ACHN (cell line): ENCODE measurements at places on chromosomes 3 and 15.
A peak's percentile ranks its signal among the peaks of the same experiment; 100 is the strongest.

DNA sequence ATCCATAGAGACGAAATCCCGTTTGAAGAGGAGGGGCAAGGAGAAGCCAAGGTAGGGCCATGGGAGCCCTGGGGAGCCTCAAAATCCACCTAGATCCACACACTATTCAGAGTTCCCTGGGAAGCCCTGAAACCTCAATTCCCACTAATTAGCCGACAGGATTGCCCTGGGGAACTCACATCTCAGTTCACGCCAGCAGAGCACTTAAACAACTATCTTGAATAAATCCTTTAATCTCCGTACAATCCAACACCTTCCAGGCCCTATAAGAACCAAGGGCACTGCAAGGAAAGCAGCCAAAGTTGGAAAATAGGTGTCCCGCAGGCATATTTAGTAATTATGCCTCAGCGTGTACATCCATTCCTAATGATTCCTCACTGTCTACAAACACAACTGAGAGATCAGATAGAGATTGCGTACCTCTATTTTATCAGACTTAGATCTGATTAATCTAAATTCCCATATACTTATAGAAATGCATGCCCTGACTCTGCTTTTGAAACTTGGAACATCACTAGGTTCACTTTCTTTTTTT, 25.6 kb upstream of the EIF4A2 start:
- no peak for DNase-seq

- DNase-seq, result no peak
Measured at GRCh38 chr3:153370680-153371079, 208.7 kb downstream of the RAP2B start.

- no peak for DNase-seq
Measured at GRCh38 chr3:48222616-48223513, at the start of gene CAMP. Gene CAMP (plus strand): TSS chr3:48223495. CDS start chr3:48223512, 17 bp downstream.

GRCh38 chr3:67819447-67819846, 165.0 kb upstream of the SUCLG2 start:
- DNase-seq, result peak; percentile 5

DNA sequence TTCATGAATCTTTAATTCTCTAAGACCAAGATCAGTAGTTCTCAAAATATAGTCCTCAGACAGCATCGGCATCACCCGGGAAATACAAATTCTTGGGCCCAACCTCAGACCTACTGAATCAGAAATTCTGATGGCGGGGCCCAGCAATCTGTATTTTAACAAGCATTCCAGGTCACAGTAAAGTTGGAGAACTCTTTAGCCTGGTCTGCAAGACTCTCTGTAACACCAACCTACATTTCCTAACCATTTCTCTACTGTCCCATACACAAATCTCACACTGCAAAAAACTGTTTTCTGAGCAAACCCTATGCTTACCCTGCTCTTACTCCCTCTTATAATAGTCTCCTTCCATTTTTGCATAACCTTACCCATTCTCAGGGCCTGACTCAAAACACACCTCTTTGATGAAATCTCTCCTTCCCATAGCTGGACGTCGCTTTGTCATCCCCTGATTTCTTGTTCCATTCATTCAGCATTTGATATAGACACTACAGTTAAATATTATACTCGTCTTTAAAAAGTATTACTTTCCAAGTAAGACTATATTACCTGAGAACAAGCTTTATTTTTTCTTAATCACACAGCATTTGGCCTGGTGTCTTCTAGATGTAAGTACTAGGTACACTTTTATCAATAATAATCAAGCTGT, 83.3 kb upstream of the MYO5C start:
- DNase-seq, result no peak

- DNase-seq, result no peak
Measured at GRCh38 chr3:32882189-32882588, 64.4 kb downstream of the TRIM71 start.

DNA sequence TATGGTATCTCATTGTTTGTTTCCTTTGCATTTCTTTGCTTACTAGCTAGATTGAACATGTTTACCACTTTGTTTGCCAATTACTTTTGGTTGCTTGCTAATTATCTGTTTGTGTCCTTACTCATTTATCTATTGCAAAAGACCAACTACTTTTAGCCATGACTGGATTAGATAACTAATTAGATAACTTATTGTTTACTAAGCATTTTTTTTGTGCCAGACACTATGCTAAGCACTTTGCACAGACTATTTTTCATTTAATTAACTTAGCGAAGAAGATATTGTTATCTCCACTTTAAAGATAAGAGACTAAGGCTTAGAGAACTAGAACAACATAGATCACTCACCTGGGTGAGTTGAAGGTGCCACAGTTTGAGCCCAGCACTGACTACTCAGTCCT, 16.9 kb upstream of the ZFAND6 start:
- no peak for DNase-seq
